ENCODE measurements at places on chromosomes 2 and 18.

DNA sequence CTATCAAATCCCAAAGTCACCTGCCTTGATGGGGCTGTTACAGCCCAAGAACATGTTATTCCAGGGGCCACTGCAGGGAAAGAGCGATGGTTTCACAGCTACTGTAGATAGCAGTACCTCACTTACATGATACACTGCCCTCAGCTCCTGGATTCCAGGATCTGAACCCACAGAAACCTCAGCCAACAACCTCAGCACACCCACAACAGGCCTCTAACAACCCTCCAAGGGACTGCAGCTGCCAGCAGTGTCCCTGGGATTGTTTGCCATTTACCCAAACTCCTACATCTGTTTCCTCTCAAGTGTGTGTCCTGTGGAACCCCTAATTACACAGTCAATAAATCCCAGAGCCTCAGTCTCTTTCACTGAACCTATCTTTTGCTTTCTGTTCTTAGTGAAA is 28.2 kb downstream of the OSBPL1A start:
- DNase-seq: no peak

- no peak for DNase-seq
These were observed 137.4 kb downstream of the SMAD7 start for GRCh38 chr18:48813321-48813720.

DNA sequence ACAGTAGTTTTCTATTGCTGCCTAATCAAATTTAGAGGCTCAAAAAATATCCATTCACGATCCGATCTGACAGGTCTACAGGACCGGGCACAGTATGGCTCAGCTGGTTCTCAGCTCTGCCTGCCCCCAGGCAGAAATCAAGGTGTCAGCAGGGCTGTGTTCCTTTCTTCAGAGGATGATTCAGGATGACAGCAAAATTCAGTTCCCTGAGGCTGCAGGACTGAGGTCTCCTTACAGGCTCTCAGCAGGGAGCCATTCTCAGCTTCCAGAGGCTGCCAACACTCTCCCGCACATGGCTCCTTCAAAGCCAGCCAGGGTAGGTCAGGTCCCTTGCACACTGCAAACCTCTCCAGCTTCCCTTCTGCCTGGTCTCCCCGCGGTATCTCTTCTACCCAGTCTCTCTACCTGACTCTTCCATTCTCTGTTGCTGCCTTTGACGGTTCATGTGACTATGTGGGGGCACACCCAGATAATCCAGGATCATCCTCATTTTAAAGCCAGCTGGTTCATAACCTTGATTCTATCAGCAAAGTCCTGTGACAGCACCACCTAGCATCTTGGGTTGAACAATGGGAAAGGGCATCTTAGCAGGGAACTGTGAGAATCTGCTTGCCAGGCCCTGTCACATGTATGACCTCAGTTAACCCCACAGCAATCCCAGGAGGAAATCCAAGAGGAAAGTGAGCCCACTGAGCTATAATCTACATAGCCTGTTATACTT is 50.4 kb downstream of the UXS1 start:
- DNase-seq: no peak

- DNase-seq: no peak
These were observed 86.6 kb upstream of the APCDD1 start for GRCh38 chr18:10367836-10368235.

- DNase-seq: no peak
These were observed 360.8 kb downstream of the SOCS6 start for GRCh38 chr18:70649683-70650082.

All from stimulated activated CD8-positive, alpha-beta memory T cell treated with anti-CD3 and anti-CD28 coated beads, Interleukin-7, amount 100 ng/mL, for 24 hours (primary cell).